ENCODE measurements at places on chromosomes 4 and X.

GRCh38 chr4:125091101-125091500 is 223.7 kb upstream of the FAT4 start:
- no peak for DNase-seq

GRCh38 chr4:130703211-130703935 is 1607.4 kb downstream of the C4orf33 start:
- no peak for DNase-seq

DNA sequence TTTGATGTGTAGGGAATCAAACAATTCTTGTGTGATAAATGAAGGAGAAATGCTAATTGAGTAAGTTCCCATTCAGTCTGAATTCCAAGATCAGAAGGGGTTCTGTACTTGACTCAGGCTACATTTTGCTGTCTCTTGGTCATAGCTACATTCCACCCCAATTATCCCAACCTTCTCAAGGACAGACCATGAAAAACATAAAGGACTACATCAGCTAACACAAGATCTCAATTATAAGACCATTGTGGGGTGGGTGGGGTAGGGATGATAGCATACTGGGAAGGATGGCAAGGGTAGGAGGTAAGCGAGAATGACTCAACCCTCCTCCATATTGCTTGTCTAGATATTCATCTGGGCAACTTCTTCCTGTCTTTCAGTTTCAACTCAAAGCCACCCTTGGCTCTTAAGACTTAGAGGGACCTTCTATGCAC is 87.4 kb upstream of the ETNPPL start:
- DNase-seq: no peak

DNA sequence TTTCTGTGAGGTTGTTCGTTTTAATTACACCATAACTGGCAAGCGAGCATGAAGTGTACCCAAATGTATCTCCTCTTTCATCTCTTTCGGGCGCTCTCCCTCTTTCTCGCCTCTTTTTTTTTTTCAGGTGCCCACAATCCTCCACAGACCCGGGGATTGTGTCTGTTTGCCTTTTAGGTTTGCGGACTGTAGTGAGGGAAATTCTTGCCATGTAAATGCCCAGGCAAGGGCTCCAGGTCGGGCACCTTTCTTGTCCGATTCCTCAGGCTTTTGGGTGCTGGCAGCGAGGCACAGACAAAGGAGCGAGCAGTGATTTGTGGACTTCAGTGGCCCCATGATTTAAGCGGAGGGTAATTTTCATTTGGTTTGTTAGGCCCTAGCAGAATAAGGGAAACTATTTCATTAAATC is 1.1 kb upstream of the PHOX2B start:
- DNase-seq: no peak

DNA sequence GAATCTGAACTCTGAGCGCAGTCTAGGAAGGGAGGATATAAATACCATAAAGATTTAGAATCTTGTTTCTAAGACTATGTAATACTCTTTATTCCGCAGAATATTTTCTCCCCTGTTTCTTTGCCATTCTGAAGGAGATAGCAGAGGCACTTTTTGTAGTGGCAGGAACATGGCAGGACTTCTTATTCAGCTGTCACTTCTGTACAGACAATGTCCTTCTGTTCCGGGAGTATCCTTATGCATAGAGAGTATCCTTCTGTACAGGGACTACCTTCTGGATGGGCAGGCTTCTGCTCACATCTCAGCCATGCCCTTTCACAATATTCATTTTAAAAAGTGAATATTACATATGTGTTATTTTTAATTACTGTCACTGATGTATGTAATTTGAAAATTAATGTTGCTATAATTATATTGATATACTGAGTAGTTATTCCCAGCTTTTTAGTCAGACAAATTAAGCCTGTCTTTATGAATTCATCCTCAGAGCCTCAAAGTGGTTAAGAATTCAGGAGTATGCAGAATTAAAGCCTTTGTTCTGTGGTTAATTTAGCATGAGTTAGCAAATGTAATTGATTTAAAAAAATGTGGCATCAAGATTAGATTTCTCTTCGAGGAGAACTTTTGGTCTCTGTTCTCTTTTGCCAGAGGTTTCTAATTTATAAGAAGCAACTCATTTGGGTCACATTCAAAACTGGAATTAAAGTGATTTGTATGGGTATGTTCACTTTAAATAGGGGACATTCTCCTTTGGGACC is 174.4 kb downstream of the FHIP1A start:
- DNase-seq: no peak

DNA sequence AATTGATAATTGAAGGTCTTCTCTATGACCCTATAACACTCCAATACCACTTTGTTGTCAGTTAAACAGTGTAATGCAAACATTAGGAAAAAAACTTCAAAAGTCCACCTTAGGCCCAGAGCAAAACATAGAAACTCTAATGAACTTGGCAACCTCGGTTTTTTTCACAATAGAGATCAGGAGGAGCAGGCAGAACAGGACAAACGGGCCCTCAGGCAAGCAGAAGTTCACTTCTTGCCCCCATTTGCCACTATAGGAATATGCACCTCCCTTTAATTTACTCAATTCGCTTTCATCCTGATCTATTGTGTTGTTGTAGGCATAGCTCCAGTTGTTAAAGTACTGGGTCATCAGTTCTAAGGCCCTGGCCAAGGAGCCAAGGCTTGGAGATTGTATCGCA is 18.2 kb downstream of the ACOX3 start:
- no peak for DNase-seq

- peak; percentile 52 for DNase-seq
Measured at GRCh38 chr4:54661686-54662085, 3.9 kb downstream of the KIT start.

DNA sequence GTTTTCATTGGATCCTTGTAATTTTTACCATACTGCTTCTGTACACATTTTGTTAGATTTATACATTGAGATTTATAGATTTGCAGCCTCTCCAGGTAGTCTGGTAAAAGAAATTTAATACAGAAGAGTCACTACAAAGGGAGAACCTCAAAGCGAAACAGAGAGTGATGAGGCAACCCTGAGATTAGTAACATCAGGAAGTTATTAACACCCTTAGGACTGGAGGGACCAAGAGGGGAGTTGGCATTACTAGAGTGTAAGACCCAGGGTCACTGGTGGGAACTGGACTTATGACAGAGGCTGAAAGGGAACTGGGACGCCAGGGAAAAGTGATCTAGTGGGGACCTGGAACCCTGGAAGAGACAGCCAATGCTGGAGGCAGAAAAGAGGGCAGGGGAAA is 20.6 kb upstream of the MAML3 start:
- DNase-seq: no peak

- no peak for DNase-seq
Measured at GRCh38 chrX:19410259-19410658, 66.5 kb downstream of the PDHA1 start.

DNA sequence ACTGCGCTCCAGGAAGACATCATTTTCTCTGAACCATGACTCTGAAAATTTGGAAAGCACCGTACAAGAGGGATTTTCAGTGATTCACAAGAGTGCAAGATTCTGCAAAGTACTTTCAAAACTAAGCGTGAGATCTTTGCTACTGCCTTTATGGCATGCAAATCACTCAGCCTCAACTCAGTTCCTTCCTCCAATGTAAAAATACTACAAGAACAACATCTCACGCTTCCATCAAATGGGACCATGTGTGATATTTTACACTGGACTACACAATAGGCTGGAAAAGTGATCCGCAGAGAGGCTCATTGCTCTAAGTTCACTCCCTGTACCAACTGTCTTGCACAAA is 674 bp upstream of the IL15 start:
- DNase-seq: no peak

DNA sequence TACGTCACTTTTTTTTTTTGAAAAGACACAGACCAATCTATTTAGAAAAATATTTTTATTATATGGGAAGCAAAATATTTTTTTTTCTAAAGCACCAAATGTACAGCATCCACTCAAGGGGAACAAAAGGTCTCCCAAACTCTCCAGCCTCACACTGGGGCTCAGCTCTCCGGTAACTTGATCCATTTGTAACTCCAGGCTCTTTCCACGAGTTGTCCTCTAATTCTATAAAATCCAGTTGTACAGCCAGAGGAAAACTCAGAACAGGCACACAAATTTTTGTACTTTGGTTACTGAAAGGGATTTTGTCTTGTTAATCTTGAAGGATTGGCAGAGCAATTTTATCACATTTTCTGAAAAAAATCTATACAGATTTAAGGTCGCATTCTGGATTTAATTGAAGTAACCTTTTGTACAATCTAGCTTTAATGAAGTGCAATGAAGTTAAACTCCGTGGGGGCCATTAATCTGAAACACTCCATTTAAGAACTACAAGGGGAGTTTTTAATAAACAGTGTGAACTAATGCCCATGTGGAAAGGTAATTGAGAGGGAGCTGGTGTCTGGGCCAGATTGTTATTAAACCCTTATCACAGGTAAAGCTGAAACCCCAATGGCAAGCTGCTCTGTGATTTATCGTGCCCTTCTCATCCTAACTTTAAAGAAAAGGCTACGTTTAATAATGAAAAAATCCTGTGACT is 161.2 kb upstream of the FRG1 start:
- DNase-seq: no peak

- DNase-seq: no peak
Measured at GRCh38 chr4:1772853-1773538, 20.1 kb upstream of the FGFR3 start.

DNA sequence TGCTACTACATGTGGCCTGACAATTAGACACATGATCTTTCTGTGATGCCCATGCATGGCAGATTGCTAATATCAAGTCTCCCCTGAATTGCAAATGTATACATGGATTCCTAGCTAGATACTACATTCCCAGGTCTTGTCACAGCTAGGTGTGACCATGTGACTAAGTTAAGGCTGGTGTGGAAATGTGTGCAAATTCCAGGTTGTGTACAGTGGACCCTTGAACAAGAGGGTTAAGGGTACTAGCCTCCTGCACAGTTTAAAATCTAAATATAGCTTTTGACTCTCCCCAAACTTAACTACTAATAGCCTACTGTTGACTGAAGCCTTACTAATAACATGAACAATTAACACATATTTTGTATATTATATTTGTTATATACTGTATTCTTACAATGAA is 48.4 kb downstream of the HSD17B13 start:
- DNase-seq: no peak

GRCh38 chrX:42107495-42108488 is 184.4 kb upstream of the CASK start:
- DNase-seq: no peak

DNA sequence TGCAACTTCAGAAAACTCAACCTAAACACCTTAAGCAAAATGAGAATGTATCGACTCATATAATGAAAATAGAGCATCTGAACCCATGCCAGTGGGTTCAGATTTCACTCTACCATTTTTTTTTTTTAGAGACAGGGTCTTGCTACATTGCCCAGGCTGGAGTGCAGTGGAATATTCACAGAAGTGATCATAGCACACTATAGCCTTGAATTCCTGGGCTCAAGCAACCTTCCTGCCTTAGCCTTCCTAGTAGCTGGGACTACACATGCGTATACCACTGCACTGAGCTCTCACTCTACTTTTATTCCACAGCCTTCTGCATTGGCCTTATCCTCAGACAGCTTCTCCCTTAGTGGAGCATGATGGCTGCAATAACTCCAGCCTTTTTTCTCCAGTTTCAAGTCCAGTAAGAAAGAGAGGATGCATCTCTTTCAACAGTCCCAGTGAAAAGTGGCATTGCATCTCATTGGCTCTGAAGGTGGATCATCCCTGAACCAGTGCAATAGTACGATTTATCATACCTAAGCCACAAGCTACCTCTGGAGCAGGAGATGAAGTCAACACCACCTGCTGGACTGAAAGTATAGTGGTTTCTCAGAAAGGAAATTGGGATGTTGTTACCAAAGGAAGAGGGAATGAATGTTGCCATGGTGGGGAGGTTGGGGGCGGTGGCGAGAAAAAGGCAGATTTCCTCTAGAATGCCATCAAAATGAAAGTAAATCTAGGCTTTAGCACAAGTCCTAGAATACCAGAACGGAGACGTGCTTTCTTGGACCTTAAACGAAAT is 2.0 kb upstream of the SOD3 start:
- peak; percentile 11 for DNase-seq

GRCh38 chrX:119549327-119550016 is 15.7 kb downstream of the STEEP1 start:
- no peak for DNase-seq

GRCh38 chr4:80587871-80588385 is 252.4 kb downstream of the CFAP299 start:
- no peak for DNase-seq

DNA sequence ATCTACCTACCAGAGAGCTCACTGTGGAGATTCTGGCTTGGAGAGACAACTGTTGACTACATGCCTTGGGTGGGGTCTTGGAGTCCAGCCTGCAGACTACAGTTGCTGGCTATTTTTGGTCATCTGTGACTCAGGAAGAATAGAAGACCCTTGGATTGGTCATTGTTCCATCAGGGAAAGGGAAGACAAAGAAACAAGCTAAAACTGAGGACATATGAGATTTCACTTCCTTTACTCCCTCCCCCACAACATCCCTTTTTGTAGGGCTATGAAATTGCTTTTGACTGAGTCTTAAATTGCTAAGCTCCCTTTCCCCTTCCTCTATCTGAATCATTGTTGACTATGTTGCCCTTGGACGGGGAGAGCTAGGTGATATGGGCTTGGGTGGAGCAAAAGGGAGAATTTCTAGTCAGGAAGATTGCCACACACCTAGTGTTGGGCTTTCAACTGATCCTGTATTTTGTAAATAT is 11.7 kb downstream of the MSN start:
- peak; percentile 68 for DNase-seq

DNA sequence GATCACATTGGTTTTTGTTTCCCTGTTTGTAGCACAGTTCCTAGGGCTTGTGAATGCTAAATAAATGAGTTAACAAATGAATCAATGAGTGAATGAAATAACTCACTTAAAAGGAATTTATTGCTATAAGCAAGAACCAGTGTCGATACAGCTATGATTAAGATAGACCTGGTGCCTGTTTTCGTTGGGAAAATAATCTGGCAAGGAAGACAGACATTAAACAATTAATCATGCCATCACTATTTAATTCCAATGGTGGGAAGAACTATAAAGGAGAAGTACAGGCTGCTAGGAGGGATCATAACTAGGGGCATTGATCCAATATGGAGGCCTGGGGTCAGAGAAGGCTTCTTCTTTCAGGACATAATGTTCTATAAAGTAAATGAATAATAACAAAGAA is 4.5 kb upstream of the CBR4 start:
- no peak for DNase-seq

- DNase-seq: peak; percentile 5
Measured at GRCh38 chr4:181528570-181529184, 714.5 kb upstream of the TENM3 start.
